SW 1271 (cell line): ENCODE measurements at places on chromosomes 11 and 22.

DNA sequence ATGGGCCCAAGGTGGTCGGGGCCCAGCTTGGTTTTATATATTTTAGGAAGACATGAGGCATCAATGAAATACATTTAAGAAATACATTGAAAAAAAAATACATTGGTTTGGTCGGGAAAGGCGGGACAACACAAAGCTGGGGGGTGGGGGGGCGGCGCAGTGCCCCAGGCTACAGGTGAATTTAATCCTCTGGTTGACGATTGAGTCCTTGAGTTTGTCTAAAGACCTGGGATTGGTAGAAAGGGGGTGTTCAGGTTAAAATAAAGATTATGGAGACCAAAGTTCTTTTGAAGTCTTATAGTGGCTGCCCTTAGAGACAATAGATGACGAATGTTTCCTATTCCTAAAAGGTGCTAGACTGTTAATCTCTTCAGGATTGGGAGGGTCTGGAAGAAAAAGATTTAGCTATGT is 3.1 kb downstream of the IFITM1 start:
- no peak for DNase-seq

DNA sequence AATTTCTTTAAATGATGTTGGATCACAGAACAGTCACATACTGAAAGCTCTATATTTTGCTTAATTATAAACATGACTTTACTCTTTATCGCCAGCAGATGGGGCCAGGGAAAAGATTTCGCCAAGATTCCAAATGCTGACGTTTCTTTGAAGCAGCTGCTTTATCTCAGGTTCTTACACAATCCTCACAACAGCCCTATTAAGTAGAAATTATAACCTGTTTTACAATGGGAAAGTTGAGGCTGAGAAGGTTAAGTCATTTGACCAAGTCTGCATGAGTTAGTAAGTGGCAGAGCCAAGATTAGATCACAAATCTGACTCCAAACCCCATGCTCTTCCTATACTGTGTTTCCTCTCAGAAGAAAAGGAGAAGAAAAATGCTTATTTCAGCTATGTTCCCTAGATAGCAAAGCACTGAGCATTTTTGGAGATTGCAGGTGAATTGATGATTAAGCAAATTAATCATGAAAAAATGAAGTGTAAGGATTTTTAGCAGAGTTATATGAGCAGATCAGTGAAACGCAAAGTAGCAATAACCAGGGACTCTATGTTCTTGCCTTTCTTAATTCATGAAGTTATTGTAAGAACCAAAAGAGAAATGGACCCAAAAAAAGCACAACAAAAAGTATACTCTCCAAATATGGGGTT is 79.0 kb downstream of the AASDHPPT start:
- no peak for DNase-seq

DNA sequence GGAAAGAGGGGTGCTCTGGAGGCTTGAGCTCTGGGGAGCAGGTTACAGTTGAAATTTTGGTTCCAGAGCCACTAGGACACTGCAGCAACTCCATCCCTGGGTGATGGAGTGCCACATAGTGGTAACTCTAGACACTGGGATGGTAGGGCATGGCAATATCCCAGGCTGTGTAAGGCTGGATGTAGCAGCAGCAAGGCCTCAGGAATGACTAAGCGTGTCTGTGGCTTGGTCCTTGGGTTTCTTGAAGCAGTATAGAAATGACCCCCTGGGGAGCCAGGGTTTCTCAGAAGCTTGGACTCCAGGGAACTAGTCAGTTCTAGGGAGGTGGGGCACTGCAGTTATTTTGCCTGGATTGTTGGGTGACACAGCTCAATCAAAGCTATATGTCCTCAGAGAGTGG is 8.1 kb downstream of the MS4A4A start:
- no peak for DNase-seq

GRCh38 chr11:74037309-74037708 is 28.4 kb upstream of the UCP3 start:
- no peak for DNase-seq

DNA sequence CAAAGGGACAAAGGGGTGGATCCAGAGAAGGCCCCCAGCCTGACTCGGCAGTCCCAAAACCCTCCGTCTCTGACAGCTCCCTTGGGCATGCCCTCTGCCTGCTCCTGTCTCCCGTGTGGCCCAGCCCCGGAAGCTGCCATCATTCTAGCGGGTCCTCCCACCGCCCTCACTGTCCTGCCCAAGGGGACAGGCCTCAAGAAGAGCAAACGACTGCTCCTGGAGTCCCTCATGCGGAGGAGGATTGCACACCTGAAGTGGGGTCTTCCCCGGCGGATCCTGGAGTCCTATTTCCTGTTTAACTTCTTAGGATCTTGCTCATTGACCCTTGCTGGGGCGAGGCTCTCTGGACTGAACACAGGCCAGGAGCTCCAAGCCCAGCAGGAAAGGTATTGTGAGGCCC is 2.6 kb upstream of the MEI1 start:
- DNase-seq = no peak

DNA sequence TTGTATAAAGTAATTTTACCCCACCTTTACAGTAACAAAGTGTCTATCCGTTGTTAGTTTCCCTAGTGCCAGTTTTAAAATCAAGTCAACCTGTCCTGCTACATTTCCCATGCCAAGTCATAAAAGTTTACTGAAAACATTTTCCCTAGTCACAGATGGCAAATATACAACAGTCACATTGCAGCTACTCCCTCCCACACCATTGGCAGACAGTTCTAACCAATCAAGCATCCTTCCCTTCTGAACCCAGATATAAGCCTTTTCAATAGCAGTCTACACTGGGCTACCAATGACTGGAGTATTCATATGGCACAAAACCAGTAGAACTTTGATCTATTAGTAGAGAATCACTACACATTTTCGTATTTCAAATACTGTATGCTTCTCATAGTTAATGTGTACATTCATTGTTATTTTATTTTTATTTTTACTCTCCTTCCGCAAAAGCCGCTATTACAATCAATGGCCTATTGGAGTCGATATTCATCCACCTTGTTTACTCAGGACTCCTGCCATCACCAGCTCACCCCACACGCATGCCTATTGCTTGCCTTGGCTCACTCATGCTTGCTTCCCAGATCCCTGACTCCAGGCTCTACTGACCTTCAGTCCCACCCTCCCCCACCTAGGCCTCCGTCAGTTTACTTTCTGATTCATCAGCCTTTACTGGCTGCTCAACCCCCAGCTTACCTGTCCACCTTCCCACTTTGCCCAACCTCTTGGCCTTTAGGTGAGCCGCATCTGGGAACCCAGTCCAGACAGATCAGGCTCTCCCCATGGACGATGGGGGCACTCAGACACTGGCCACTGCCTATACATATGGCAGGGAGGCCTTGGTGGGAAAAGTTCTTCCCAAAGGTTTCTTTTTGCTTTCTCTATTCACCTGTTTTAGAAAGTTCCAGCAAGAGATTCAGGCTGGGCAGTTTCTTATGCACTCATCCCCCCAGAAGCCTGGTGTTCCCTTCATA is 408.4 kb downstream of the SOX6 start:
- no peak for DNase-seq

GRCh38 chr22:22407061-22407460 is 101.5 kb downstream of the ZNF280B start:
- DNase-seq = no peak

DNA sequence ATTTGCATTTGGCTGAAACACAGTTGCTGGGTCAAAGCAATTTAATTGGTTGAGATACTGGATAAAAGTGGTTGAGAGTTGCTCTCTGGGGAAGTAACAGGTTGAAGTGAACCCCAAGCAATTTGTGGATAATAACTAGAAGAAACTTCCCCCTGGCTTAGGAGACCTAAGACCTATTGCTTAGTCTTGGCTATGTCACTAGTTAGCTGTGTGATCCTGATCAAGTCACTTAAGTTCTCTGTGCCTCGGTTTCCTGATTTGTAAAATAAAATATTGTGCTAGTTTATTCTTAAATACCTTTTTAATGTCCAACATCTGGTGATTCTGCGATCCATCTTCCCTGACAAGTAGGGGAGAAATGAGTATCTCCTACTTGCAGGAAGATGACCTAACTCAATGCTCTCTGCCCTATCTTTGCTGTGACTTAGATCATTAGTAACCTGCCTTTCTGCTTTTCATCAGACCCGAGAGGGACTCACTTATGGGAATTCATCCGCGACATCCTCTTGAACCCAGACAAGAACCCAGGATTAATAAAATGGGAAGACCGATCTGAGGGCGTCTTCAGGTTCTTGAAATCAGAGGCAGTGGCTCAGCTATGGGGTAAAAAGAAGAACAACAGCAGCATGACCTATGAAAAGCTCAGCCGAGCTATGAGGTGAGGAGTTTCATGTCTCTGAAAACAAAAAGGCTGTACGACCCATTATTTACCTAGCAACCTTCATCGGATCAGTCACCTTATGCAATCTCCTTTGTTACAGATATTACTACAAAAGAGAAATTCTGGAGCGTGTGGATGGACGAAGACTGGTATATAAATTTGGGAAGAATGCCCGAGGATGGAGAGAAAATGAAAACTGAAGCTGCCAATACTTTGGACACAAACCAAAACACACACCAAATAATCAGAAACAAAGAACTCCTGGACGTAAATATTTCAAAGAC is 37.5 kb downstream of the EHF start:
- DNase-seq = no peak
